ENCODE measurements at places on chromosomes 3 and 15.

DNA sequence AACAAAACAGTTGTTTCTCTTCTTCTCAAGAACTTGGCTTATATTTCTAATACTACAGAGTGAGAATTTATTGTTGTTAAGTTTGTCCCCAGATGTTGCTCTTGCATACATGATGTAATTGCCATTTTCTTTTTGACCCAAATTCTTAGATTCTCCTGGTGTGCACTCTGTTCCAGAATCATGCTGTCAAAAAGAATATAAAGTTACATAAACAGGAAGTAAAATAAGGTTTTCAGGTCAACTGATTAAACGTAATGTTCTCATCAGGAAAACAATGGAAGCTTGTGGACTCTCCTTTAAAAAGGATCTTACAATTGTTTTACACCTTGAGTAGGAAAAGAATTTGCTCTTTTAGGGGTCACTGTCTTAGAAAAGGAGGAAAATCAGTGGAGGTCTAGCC is 121.8 kb downstream of the ADAM10 start:
- no peak for DNase-seq

- no peak for DNase-seq
These were observed 240.0 kb upstream of the CFAP20DC start for GRCh38 chr3:59289831-59290230.

DNA sequence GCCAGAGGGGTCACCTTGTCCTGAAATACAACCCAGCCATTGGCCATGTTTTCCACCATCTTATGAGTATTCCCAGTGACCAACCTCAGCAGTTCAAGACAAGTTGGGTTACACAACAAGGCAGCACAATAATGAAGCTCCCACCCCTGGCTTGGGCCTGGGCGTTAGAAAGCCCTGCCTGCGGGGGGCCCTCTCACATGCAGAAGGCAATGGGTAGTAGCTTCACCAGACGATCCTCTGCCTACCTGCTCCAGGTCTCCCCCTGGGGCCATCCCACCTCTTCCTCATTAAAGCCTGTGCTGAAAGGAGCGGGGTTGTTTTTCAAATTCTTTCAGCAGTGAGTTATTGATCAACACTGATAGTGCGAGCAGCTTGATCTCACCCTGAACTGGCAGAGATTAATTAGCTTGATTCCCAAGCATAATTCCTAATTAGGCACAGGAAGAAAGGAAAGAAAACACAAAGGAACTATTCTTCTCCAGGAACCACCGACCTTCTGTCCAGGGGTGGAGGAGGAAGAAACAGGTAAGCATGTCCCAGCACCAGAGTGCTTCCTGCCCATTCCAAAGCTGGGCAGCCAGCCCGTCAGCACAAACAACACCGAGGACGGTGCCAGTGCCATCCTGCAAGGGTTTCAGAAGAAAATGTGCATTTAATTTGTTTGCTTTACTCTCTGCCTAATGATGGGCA is 79.7 kb upstream of the CGNL1 start:
- no peak for DNase-seq

DNA sequence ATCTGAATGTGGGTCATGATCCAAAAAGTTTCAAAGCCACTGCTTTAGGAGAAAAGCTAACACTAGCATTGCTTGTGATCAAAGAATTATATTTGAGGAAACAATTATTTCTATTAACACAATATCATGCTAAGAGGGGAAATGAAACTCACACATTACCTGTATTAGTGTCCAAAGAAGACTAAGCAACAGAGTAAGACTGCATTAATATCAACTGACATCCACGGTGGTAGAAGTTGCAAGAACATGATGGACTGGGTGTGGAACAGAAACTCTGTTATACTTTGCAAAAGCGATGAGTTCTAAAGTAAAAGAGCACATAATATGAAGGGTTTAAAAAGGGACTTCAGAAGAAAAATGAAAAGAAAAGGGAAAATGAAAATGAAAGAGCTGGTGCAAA is 648.3 kb upstream of the NECTIN3 start:
- no peak for DNase-seq

GRCh38 chr3:72274493-72275330 is 489.8 kb upstream of the PROK2 start:
- DNase-seq: peak; percentile 93

DNA sequence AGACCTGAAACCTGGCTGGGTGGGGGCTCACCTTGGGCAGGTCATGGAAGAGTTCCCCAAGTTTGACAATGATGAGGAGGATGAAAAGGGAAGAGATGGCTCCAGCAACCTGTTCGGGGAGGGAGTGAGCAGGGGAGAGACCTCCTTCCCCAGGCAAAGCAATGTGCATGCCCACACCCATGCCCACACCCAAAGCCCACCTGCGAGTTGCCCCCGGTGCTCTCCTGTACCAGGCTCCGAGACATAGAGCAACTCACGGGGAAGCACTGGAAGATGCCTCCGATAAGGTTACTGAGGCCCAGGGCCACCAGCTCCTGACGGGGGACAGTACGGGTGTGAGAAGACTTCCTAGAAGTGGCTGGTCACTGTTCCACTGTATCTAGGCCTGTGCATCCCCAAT is 4.9 kb downstream of the SLC26A6 start:
- DNase-seq: no peak

DNA sequence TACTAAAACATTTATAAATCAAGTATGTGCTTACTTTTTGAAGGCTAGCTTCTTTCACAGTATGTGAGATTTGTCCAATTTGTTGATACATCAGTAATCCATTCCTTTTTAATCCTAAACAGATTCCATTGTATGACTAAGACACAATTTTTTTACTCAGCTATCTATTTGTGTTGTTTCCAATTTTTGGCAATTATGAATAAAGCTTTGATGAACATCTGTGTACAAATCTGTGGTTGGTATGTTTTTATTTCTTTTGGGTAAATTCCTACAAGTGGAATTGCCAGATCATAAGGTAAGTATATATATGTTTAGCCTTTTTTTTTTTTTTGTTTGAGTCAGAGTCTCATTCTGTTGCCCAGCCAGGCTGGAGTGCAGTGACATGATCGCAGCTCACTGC is 56.2 kb upstream of the VEPH1 start:
- no peak for DNase-seq

Measured in fibroblast of skin of back (primary cell).